ENCODE measurements at places on chromosomes 5 and 9.

- DNase-seq = no peak
These were observed 156.0 kb upstream of the CDKN2B start for GRCh38 chr9:22165144-22165543.

DNA sequence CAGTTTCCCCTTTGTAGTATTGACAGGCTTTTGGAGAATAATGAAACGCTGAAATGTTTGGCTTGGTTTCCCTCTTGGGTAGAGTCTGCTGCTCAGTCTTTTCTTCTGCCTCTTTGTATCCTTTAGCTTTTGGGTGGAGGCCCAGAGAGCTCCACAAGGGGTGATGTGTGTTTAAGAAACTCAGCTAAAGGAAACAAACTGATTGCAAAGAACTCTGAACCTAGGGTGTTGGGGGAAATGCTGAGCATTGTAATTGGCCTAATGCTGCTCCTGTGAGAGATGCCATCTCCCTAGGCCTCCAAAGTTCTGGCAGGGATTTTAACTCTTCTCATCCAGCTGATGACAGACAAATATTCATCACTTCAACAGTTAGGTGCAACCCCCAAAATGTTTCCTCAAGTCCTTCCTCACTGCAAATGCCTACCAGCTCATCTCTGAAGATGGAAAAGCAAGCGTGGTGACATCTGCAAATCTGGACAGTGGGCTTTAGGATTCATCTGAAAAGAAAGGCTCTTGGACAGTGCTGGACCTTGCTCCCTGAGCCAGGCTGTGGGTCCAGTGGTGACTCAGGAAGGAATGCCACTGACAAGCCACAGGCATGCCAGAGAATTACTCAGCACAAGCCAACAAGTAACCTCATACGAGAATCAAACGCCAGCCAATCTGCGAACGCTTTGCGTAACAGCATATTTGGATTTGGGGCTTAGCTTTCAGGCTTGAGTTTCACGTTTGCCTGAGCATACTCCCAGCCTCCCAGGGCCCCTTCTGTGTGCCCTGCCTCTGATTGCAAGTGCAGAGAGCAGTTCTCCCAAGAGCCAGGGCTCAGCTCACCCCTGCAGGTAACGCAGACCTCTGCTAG lies 30.5 kb upstream of the ZSWIM6 start:
- DNase-seq = peak; percentile 62

- DNase-seq = peak; percentile 97
These were observed 52.7 kb downstream of the NDST1 start for GRCh38 chr5:150560401-150561191.

DNA sequence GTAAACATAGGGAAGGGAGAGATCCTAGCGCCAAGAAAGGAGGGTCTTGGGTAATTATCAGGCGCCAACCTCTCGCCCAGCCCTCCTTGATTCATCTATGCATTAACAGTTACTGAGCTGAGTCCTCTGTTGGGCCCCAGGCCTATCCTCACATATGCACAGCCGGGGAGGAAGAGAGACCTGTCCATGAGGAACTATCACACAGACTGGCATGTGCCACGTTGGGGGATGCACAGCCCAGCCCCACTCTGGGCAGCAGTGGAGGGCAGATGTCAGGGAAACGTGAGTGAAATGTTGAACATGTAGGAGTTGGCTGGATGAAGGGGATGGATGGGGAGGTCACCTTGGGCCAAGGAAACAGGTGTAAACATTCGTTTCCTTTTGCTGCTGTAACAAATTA lies 18.8 kb upstream of the ENHO start:
- no peak for DNase-seq

DNA sequence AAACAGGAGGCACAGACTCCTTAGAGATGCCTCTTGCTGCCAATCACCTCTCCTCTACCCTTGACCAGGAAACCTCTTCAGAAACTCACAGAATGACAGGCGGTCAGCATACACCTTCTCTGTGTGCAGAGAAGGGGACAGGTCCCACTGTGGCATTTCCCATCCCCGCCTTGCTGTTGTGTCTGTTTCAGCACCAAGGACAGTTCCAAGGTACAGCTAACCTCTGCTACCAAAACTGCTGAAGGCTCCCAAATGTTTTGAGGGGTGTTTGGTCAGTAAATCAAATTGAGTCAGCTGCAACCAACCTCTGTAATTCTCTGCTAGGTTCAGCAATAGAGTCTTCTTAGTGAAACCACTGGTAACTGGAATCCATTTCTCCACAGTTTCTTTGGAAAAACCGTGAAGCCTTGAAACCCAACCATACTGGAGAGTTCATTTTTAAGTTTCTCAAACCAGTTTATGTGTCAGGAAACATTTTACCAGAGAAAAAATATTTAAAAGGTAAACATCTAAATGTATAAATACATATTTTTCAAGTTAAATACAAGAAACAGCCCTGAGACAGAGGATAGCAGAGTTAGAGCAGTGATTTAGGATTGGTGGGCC lies 122.0 kb downstream of the DRD1 start:
- no peak for DNase-seq

GRCh38 chr9:79652598-79652997 lies 80.8 kb downstream of the TLE4 start:
- no peak for DNase-seq

GRCh38 chr5:87195616-87196015 lies 72.1 kb upstream of the RASA1 start:
- DNase-seq = no peak

GRCh38 chr5:87899721-87900131 lies 368.9 kb downstream of the TMEM161B start:
- DNase-seq = no peak

DNA sequence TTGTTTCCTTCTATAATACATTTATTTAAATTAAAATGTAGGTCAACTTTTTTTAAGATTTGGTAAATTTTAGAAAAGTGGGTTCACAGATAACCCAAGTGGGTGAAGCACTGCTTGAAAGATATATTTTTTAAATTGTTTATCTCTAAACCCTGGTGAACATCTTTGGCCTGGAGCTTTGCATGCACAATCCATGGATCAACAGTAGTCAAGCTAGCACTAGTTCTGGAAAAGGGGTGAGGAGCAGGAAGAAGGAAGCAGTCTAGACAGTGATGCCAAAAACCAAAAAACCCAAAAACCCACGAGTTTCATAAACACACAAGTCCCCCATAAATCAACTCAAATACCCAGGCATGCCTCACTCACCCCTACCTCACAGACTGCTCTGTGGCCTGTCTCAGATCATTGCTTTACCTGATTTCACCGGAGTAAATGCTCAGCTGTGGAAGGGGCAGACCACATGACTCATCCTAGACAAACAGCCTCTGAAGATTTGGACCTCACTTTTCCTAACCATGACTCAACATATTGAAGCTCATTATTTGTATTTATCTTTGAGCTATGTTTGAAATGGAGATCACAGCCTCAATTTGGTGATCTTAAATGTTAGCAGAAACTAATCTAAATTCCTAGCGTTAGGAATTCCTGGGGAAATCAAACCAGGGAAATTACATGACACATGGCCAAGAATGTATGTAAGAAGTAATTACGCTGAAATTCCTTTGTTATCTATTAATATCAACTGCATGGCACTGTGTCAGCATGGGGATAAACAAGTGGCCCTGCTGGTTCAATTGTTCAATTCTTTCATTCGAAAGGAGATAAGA lies 149.6 kb downstream of the ZNF608 start:
- no peak for DNase-seq

DNA sequence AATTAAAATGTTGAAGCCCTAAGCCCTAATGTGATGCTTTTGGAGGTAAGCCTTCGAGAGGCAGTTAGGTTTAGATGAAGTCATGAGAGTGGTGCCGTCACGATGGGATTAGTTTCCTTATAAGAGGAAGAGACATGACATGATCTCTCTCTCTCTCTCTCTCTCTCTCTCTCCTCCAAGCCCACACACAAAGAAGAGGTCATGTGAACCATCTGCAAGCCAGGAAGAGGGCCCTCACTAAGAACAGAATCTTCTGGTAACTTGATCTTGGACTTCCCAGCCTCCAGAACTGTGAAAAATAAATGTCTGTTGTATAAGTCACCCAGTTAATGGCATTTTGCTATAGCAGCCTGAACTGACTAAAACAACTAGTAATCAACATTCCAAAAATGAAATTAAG lies 175.5 kb downstream of the GNA14 start:
- no peak for DNase-seq
